AG10803 (cell line): ENCODE measurements at places on chromosomes 1 and 21.

GRCh38 chr1:101165532-101165931 lies 71.3 kb upstream of the S1PR1 start:
- DNase-seq, result no peak

GRCh38 chr1:153246018-153246417 lies 13.5 kb upstream of the LORICRIN start:
- no peak for DNase-seq

DNA sequence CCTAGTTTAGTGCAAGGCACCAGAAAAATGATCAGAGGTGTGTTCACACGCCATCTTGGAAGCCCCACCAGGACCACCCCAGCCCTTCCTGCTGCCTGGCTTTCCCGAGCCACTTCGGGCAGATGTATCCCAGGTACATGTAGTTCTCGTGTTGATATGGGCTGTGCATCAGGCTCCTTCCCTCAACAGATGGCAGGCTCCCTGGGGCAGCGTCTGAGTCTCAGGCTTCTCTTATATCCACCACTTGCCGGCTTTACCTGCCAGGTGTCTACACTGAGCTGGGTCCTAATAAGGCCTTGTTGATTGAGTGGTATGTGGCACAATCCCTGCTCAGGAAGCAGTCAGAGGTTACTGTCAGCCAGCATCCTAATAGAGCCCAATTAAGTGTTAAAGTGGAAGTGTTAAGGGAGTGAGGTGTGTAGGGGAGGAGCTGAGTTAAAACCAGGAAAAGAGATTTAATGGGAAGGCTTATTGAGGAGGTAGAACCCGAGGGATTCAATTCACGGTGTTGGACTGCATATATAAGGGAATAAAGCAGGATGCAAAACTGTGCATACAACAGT lies 8.5 kb downstream of the GPA33 start:
- no peak for DNase-seq

- no peak for DNase-seq
Measured at GRCh38 chr1:87408665-87409248, 80.1 kb downstream of the LMO4 start.

DNA sequence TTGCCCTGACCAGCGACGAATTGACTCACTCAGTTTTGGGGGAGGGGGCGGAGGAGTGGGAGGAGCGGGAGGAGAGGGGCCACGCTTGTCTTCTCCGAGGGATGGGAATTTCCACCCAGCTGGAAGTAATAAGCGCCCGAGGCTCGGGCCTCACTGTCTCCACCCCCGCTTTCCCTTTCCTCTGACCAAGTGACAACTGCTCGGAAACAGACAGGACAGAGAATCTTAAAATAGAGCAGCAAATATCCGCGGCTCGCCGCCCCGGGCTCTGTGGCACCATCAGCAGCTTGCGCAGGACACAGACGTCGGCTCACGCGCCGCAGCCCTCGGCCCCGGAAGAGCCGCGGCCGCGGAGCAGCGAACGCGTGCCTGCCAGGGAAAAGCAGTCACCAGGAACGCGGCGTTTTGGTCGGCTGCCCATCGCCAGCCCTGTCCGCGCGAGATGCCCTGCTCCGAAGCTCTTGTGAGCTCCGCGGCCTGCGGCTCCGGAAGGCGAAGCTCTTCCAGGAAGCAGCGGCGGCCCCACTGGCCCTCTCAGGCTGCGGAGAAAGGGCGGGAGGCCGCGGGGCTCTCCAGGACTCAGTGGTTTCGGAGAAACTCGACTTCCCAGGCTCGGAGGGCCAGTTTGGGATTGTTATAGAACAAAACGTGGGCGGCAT lies 10.7 kb upstream of the RGS16 start:
- peak; percentile 92 for DNase-seq

GRCh38 chr1:183543619-183544204 lies 46.5 kb downstream of the NCF2 start:
- peak; percentile 69 for DNase-seq

DNA sequence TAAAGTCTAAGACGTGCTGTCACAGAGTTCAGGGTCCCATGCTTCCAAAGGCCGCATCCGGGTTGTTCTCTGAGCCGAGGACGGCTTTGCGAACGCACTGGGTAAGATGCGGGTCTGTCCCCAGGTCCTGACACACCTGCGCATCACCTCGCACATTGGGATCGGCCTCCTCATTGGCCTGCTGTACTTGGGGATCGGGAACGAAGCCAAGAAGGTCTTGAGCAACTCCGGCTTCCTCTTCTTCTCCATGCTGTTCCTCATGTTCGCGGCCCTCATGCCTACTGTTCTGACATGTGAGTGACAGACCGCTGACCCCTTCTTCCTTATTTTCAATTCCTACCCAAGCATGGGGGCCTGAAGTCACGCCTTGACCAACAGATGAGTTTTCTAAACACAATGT lies 25.3 kb downstream of the TFF3 start:
- DNase-seq, result no peak

DNA sequence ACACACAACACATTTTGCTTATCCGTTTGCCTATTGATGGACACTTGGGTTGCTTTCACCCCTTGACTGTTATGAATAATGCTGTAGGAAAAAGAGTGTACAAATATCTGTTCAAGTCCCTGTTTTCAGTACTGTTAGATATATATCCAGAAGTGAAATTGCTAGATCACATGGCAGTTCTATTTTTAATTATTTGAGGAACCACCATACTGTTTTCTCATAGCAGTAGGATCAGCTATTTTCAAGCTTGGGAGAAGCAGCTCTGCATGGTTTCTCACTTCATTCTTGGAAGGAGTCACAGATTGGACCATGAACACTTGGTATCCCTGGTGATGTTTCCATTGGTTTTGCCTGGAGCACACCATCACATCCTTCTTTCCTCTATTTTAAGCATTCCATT lies 114.4 kb upstream of the ZP4 start:
- DNase-seq, result no peak

DNA sequence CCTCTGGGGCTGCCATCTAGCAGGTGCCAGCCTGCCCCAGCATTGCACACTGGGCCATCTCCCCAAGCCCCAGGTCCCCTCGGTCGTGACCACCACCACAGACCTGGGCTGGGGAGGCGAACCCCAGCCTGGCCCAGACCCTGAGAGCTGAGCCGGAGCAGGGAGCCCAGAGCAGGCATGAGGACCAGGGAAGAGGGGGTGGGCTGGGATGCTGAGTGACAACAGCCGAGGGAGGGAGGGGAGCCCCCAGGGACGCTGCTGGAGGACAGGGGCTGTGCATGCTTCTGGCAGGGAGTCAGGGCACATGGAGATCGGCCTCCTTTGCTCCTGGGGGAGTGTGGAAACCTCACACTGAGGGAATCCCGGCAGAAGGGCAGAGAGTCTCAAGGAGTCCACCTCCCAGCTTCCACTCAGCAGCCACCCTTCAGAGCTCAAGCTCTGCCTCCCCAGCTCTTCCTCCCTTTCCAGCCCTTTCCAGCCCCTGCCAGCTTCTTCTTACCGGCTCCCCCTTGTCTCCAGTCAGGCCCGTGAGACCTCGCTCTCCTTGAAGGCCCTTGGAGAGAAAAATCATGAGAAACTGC lies 23.7 kb upstream of the PEF1 start:
- no peak for DNase-seq

GRCh38 chr21:44432841-44433790 lies 22.2 kb upstream of the LRRC3 start:
- DNase-seq, result no peak
